ENCODE measurements at places on chromosomes 16 and 17.

GRCh38 chr17:4636474-4637100 is 4.9 kb downstream of the ALOX15 start:
- DNase-seq: no peak

DNA sequence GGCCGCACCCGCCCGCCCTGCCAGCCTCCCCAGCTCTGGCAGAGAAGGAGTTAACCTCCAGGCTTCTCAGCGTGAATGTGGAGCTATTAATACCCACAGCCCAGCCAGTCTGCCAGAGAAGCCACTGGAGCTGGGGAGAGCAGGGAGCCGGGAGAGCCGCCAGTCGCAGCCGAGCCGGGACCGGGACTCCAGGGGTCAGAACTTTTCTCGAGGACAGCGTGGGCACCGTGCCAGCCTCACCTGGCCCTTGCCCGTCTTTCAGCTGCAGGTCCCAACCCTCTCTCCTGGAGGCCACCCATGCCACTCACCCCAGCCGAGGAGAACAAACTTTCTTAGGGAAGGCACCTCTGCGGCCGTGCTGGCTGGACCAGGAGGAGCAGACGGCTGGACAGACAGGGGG is 33.8 kb upstream of the SBK1 start:
- DNase-seq: no peak

DNA sequence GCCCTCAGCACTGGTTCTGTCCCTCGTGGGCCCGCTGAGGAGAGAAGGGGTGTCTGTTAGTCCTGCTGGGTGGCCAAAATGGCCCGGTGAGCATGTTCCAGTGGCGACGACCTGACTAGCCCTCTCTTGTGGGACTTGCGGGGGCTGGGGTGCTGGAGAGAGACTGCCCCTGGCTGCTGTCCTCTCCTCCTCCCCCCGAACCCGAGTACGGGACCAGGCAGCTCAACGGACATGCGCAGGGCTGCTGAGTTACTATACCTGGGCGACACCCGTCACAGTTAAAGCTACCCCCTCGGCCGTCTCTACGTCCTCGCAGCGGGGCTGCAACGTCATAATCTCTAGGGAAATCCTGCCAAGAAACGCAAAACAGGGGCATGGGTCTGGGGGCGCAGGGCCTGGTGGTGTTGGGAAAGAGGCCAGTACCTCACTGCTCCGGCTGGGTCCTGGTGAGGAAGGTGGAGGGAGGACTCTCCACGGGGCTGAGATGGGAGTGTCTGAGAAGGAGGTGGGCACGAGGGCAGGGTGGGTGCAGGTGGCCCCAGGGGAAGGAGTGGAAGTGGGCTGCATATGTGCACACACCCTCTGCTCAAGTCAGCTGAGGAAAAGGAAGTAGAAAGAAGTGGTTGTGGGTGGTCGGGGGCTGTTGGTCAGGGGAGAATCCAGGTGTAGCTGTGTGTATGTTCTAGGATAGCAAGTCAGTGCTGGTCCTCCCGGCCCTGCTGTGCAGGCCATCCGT is 13.4 kb downstream of the FLOT2 start:
- no peak for DNase-seq

GRCh38 chr16:78505036-78505435 is 405.6 kb downstream of the WWOX start:
- no peak for DNase-seq

- DNase-seq: no peak
Observed at GRCh38 chr16:15461376-15461775, 27.0 kb downstream of the BMERB1 start.

DNA sequence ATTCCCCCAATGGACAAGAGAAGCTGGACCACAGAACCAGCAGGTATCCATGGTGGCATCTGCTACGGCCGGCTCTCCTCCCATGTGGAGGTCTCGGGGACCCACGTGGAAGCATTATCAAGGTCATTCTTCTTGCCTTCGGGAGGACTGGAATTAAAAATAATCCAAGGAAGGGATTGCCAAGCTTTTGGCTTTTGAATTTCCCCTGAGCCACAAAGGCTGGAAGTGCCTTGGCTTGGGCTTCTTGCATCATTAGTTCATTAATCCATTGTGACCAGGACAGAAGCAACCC is 16.1 kb downstream of the NAGPA start:
- DNase-seq: no peak

All from COR-L47 (cell line).